Stimulated activated CD4-positive, alpha-beta T cell treated with anti-CD3 and anti-CD28 coated beads, Interleukin-2, amount 100 ng/mL, for 24 hours (primary cell): ENCODE measurements at places on chromosomes 16 and 17.

DNA sequence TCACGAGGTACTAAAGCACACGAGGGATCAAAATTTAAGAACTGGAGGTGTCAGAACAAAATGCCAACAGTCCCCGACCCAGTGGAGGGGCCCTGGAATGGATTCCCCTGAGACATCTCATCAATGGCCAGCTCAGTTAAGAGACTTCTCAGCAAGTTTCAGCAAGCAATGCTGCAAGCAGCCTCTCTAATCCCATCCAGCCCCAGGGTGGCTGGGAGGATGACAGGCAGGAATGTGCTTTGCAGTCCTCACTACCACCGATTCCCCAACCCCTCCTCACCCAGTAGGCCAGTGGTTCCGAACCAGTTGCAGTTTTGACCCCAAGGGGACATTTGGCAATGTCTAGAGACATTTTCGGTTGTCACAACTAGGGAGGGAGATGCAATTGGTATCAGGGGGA, 8.7 kb downstream of the GPRC5B start:
- DNase-seq, result no peak

DNA sequence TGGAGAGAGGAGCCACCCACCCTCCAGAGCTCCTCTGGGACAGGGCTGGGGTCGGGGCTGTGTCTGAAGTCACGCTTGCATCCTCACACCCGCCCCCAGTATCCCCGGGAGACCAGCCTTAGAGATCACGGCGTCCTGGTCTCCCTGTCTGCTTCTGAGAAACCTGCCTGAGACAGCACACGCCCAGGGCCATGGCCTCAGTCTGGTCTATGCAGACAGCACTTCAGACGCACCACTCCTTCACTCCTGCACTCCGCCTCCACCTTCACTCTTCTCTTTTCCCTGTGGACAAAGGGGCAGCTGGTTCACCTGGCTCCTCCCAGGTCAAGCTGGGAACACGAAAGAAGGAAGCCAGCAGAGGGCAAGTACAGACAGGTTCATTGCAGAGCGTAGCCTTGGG, 248.0 kb upstream of the GSE1 start:
- no peak for DNase-seq

- DNase-seq, result peak; percentile 71
These were observed 162.6 kb upstream of the PLCG2 start for GRCh38 chr16:81616321-81617020.

DNA sequence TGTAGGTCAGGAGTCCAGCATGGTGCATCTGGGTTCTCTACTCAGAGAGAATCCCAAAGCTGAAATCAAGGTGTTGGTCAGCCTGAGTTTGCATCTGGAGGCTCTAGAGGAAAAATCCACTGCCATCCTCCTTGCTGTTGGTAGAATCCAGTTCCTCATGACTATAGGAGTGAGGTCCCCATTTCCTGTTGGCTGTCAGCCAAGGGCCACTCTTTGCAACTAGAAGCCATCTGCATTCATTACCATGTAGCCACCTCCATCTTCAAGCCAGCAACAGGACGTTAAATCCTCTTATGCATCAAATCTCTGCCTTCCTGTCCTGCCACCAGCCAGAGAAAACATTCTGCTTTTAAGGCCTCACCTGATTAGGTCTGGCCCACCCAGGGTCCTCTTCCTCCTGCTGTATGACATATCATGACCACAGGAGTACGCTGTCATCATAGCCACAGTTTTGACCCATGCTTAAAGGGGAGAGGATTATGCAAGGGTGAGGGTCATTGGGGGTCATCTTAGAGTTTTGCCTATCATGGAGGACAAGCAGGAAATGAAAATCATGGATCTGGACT, 40.5 kb downstream of the DNAH9 start:
- DNase-seq, result no peak

- DNase-seq, result no peak
These were observed 701.1 kb downstream of the WWOX start for GRCh38 chr16:78800523-78800922.
